Activated B cell treated with CpG ODN at 0.5 μM for 24 hours (primary cell): ENCODE measurements at places on chromosomes 16 and 17. TPM values are rescaled to one million over a fixed set of nuclear protein-coding genes. Genes with fewer than 3 reads are reported as not detected.

- H3K27me3 ChIP-seq = no peaks in the 10 kb centered on the region
- no peaks in the 10 kb centered on the region for H3K36me3 ChIP-seq
- no peak for DNase-seq
- H3K4me3 ChIP-seq = no peak overlapping the region
Observed at GRCh38 chr16:14063618-14064581, 7.2 kb upstream of the MRTFB start.

DNA sequence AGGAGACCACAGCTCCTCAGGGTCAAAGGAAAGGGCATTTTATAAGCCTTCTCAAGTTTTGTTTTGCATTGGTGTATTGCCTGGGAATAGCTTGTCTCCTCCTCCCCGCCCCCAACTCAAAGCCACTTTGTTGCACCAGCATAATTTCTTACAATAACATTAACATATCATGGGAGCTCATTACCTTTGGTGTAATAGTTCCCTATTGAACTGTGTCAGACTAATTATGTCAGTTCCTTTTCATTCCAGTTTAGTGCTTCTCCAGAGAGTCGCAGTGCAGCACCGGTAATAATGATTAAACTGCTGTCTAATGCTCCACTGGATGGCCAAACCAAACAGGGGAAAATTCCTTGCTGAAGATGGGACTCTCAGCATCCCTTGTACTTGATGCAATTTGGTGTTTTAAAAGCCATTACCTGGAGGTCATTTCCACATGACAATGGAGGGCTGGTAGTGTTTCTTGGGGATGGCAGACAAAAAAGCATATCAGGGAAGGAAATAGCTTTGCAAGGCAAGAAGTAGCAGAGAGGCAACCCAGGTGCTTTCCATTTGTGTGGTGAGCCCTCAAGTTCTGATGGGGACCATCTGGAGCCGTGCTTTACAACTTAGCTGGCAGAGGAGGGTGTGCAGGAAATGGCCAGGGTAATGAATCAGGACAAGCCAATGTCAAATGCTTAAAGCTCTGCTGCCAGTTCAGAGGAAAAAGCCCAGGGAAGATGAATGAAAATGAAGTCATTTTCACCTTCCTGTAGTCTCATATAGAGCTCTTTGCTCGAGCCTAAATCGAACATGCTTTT lies 91.5 kb upstream of the NLRP1 start:
- H3K4me3 ChIP-seq = no peak overlapping the region
- H3K36me3 ChIP-seq = no peaks in the 10 kb centered on the region

Gene ZSCAN10
- not detected in 2 replicates for total RNA-seq

GRCh38 chr17:53313746-53314145 lies 509.0 kb upstream of the KIF2B start:
- H3K36me3 ChIP-seq = no peaks in the 10 kb centered on the region
- H3K27me3 ChIP-seq = no peaks in the 10 kb centered on the region
- H3K4me1 ChIP-seq = no peaks in the 10 kb centered on the region
- no peak for DNase-seq
- H3K27ac ChIP-seq = no peak overlapping the region
- no peak overlapping the region for H3K4me3 ChIP-seq

DNA sequence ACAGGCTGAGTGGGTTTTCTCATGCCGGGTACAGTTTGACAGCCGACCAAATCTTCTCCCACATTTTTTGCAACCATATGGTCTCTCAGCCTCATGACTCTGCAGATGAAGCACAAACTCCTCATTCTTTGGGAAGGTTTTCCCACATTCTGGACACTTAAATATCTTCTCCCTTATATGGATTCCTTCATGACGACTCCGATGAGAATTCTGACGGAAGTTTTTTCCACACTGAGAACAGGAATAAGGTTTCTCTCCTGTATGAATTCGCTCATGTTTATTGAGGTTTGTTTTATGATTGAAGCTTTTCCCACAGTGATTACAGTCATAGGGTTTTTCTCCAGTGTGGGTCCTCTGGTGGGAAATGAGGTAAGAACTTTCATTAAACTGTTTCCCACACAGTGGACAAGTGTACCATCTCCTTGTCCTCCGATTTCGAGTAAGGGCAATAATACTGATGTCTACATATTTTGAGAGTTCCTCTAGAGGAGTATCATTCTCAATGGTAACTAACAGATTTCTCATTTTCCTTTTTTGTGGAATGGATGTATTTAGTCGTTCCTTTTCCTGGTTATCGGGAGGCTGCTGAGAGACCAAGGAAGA lies 10.9 kb downstream of the ZNF200 start:
- H3K27ac ChIP-seq = no peak overlapping the region
- no peaks in the 10 kb centered on the region for H3K4me1 ChIP-seq
- H3K27me3 ChIP-seq = no peaks in the 10 kb centered on the region
- DNase-seq = no peak
- no peak overlapping the region for H3K4me3 ChIP-seq

- no peaks in the 10 kb centered on the region for H3K4me1 ChIP-seq
- H3K4me3 ChIP-seq = no peak overlapping the region
- H3K27ac ChIP-seq = no peak overlapping the region
Observed at GRCh38 chr17:50311112-50311460, 34.8 kb upstream of the XYLT2 start.

Gene ANKRD40CL
- total RNA-seq = 0.42 TPM in 1 of 2 replicates, not detected in the other

DNA sequence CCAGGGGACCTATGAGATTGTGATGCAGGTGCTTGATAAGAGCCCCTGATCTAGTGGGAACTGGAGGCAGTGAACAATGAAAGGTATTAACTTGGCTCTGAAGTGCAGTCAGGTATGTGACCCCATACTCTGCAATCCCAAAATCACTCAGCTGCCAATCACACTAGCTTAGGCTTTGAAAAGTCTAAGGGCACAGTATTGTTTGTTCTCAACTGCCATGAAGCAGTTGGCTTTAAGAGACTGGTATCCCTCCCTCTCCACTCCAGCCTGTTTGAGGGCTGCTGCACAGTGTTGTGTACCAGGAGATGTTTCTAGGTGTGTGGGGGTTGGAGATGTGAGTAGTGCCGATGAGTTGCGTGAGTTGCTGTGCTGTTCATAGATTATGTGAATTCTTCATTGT lies 2.4 kb downstream of the YPEL2 start:
- H3K4me3 ChIP-seq = peak overlapping the region; percentile 28
- no peaks in the 10 kb centered on the region for H3K27me3 ChIP-seq

GRCh38 chr16:57020651-57021050 lies 31.3 kb downstream of the NLRC5 start:
- no peak for DNase-seq
- no peak overlapping the region for H3K27ac ChIP-seq
- no peaks in the 10 kb centered on the region for H3K27me3 ChIP-seq
- no peak overlapping the region for H3K4me3 ChIP-seq
- peaks cover 9% of the 10 kb centered on the region for H3K4me1 ChIP-seq

DNA sequence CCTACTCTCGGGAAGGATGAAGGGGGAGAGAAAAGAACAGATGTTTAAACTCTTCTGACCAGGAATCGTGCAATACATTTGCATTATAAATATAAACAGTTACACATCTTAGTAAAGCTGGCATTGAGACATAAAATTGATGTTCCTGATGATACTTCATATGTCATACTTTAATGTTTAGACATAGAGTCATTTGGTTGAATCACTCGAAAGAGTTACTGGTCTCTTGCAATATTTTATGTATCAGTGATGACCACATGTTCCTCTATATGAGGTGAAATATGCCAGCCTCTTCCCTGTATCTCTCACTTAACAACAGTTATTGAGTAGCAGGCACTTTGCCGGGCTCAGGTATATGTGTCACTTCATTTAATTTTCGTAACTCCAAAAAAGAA lies 49.7 kb upstream of the PMFBP1 start:
- no peaks in the 10 kb centered on the region for H3K36me3 ChIP-seq
- no peak for DNase-seq
- no peak overlapping the region for H3K4me3 ChIP-seq
- no peaks in the 10 kb centered on the region for H3K4me1 ChIP-seq

- H3K4me3 ChIP-seq = no peak overlapping the region
- no peak for DNase-seq
- H3K27ac ChIP-seq = no peak overlapping the region
Observed at GRCh38 chr17:79484600-79485418, 126.0 kb downstream of the RBFOX3 start.

DNA sequence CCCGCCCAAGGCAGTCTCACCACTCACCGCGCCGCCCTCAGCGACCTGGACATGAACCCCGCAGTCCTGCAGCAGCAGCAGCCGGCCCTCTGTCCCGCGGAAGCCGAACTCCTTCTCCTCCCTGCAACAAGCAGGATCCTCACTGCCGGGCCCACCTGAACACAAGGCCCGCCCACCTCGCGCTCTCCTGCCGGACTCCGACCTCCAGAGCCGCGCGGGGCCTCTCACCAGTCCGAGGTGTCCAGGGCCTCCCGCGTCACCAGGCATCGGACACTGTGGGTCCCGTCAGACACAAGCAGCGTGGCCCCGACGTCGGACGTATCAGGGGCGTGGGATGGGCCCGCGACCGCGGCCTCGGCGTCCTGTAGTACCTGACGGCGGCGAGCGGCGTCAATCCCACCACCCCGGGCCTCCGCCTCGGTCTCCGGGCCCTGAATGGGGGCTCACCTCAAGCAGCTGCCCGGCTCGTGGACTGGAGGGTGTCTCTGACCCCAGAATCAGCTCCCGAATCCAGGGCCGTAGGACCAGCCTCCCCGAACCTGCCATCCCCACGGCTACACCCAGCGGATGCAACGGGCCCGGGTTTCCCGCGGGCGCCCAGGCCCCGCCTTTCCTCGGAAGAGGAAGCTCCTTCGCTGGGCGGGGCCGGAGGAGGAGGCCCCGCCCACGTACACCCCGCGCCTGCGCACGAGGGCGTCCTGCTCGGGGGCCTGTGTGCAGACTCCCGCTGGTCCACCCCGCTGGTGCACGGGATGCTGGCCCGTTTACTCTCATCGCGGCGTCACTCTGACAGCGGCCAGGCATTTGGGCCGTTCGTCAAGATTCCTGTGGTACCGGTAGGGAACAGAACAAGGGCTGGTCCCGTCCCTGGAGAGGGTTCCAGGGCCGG lies at the start of gene ACD:
TSS of gene ACD (minus strand) at position 586 of the 889 bp plus-strand sequence. CDS start at position 546, 40 bp downstream.
- no peaks in the 10 kb centered on the region for H3K27me3 ChIP-seq
- H3K36me3 ChIP-seq = peaks cover 34% of the 10 kb centered on the region
- peak within 1 kb of the TSS; percentile 94 for H3K4me3 ChIP-seq
- peak within 1 kb of the TSS; percentile 94 for H3K27ac ChIP-seq

DNA sequence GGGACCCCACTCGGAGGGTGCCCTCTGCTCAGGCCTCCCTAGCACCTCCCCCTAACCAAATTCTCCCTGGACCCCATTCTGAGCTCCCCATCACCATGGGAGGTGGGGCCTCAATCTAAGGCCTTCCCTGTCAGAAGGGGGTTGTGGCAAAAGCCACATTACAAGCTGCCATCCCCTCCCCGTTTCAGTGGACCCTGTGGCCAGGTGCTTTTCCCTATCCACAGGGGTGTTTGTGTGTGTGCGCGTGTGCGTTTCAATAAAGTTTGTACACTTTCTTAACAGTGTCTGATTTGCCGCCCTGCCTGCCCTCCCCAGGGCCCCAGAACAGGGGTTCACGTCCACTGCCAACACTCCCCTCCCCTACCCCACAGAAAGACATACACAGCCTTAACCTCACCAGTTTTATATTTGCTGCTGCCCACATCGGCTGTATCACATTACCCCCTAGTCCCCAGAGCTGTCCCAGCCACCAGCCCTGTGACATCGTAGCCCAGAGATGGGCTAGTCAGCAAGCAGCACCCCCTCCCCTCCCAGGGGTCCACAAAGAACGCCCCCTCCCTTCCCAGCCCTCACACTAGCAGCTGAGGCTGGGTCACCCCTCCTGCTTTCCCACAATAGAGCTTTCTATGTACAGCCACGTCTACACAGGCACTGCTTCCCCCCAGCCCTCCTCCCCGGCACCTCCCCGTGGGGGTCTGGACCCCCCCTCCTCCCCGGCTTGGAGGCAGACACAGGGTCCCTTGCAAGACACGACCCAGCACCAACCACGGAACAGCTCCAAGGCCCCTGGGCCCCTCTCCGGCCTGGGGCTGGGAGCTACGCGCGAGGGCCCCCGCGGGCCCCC lies 7.9 kb downstream of the GRN start:
- no peaks in the 10 kb centered on the region for H3K27me3 ChIP-seq
- no peak for DNase-seq
- H3K27ac ChIP-seq = no peak overlapping the region
- H3K4me1 ChIP-seq = peaks cover 32% of the 10 kb centered on the region
- peaks cover 40% of the 10 kb centered on the region for H3K36me3 ChIP-seq
- H3K4me3 ChIP-seq = peak overlapping the region; percentile 33

Gene ITGA2B
- total RNA-seq = not detected in 2 replicates

DNA sequence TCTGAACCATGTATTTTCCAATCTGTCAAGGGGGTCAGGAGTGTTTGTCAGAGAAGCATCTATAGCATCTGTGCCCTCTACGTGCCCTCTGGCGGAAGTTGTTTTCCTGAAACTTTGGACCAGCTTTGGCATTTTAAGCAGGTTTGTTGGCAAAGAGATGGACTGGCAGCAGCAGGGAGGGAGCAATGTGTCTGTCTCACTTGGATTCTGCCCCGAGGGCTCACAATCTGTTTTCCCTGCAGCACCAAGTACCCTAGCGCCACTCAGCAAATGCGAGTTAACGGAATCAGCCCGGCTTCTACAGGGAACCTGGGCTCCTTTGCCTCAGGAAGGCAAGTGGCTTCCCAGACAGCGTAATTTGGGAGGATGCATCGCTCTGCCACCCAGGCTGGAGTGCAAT lies 17.4 kb downstream of the DUSP14 start:
- H3K27ac ChIP-seq = no peak overlapping the region
- no peaks in the 10 kb centered on the region for H3K27me3 ChIP-seq
